Iris pigment epithelial cell (primary cell): ENCODE measurements at places on chromosomes 4 and X.

DNA sequence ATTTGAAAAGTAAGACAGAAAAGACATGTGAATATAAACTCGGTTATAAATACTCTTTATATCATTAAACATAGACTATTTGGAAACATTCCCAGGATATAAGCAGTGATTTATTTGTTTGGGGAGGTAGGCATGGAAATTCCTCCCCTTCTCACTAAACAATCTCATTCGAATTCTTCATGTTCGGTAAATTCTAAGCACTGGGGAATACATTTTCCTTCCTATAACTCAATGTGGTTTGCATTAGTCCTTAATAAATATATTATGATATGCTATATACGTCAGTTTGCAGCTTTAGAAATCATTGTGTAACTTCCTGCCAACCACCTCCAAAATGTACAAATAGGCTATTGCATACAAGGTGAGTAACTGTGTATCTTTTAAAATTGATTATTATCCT is 99.6 kb downstream of the UGT8 start:
- no peak for DNase-seq

- no peak for DNase-seq
Observed at GRCh38 chrX:154737136-154737535, 13.7 kb downstream of the GAB3 start.

DNA sequence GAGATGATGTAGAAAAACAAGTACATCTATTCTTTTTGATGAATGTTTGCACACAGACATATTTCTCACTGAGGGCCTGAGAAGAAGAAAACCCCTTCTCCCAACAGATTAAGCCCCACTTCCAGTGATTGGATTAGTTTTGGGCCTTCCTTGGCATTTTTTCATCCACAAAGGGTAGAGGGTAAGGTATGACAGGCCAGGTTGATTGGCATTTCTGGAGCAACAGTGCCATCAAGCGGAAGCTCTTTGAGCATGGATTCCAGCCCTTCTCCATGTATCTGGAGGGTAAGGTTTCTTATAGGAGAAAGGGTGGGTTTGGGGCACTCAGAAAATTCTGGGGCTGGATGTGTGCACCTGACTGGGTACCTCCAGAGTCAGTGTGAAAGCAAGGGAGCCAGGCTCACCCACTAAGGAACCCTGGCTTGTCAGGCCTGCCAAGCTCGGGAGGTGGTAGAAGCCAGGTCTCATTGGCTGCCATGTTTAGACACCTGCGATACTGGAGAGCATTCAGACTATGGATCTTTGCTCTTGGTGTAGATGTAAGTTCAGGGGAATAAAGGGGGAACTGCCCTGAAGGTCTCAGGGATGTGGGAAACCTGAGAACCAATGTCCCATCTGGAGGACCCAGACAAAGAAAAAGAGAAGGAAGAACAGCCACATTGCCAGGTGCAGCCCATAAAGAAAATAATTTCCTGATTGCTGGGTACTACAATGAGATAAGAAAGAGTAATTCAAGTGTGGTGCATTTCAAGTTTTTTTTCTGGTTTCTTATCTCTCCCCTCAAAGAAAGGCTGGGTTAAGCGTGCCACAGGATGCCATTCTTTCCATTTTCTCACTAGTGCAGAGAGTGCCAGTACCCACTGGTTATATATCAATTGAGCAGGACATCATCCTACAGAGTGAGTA is 222.3 kb upstream of the AGTR2 start:
- no peak for DNase-seq

- DNase-seq = peak; percentile 9
Observed at GRCh38 chr4:108796173-108796572, 33.3 kb upstream of the ETNPPL start.

DNA sequence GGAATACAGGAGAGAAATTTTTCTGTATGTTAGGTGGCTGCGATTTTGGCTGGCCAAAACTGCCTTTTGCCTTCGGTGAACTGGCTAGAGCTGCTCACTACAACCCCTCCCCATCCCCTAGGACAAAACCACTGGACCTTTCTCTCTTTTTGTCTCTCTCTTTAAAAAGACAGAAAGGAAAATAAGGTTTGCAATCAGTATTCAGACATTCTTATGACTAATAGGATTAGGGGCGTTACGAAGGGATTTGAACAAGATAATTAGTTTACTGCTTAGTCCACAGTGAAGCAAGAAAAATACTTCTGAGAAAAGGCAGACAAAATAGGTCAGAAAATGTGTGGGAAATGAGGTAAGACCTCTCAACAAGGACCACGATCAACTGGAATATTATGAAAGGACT is 180.4 kb downstream of the SLIT2 start:
- DNase-seq = peak; percentile 84
